ENCODE measurements at places on chromosomes 4 and X. TPM values are rescaled to one million over a fixed set of nuclear protein-coding genes. Genes with fewer than 3 reads are reported as not detected.

The ARHGAP10 gene
- polyA plus RNA-seq, result 32.0 TPM

The ANOS1 gene
- polyA plus RNA-seq, result 0.07 TPM

The SEL1L3 gene
- 24.1 TPM for polyA plus RNA-seq

The DUX4 gene
- not detected for polyA plus RNA-seq

The XAGE2 gene
- not detected for polyA plus RNA-seq

The BEX1 gene
- polyA plus RNA-seq, result 44.5 TPM

The PRSS12 gene
- 136 TPM for polyA plus RNA-seq

The ASMT gene
- polyA plus RNA-seq, result not detected

The PARM1 gene
- polyA plus RNA-seq, result 0.20 TPM

The MND1 gene
- 7.8 TPM for polyA plus RNA-seq

The UNC5C gene
- 11.6 TPM for polyA plus RNA-seq

The USP17L13 gene
- not detected for polyA plus RNA-seq

The PPBP gene
- polyA plus RNA-seq, result not detected

The TMEM47 gene
- polyA plus RNA-seq, result 83.7 TPM

The IL13RA1 gene
- polyA plus RNA-seq, result 104 TPM
